ENCODE measurements at places on chromosomes 3 and 15.

DNA sequence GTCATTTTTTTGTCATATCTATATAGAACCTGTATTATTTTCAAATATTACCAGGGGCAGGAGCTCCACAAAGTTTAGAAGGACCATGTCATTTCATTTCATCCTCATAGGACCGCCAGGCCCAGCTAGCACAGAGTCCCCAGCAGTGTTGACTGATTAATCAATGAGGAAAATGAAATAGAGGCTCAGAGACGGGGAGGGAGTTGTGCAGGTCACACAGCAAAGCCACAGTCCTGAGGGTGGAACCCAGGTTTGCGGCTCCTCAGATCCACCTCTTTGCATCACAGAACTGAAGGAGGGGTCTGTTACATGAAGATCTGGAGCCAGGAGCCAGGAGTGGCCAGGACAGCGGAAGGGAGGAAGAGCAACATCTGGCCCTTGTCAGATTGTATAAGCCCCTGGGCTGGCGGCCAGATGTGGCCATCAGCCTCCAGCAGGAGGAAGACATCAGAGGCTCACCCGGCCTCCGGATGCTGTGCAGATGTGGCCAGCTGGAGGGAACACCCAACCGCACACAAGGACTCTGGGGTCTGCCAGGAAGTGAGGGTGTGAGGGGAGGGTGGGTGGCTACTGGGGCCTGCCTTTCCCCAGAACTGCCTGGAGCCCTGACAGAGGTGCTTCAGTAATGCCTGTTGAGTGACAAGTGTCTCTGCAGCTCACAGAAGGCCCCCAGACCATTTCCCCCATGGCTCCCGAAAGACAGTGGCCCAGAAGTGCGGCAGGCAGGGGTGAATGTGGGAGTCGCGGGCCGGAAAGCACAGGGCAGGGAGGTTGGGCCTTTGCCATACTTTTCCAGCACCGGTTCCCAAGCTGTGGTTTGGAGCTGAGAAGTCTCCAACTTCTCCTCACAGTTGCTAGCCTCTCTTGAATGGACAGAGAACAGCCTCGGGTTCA is 21.3 kb downstream of the EFCC1 start:
- DNase-seq, result no peak

DNA sequence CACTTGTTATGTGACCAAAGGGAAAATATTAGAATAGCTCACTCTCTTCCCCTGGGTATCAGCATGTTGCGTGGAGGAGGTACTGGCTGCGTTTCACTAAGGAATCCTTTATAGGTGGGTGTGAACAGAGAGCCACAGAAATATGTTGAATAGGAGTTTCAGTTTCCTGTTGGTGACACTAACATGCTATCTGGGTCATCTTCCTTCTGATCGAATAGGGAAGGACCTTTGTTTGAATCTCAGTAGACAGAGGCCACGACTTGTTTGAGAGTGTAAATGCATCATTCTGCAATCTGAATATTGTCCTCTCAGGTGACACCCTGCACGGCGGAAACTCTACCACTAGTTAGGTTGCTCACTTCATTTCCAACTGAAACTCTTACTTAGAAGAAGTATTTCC is 157.9 kb upstream of the SLC2A2 start:
- no peak for DNase-seq

DNA sequence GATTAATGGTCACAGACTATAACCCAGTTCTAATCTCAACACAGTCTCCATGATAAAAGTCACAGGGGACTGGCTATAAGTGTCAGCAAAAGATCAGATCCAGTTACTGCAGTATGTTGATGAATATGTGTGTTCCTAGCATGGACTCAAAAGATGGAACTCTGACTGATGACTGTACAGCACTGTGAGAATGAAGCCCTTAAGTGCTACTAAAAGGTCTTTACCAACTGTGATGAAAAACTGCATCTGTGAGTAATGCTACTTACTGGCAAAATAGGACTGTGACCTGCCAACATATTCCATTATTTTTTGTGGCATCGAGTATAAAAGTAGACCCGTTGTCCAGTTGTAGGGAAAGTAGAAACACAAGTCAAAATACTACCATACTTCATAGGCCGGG is 284.2 kb downstream of the ROBO2 start:
- DNase-seq, result no peak

DNA sequence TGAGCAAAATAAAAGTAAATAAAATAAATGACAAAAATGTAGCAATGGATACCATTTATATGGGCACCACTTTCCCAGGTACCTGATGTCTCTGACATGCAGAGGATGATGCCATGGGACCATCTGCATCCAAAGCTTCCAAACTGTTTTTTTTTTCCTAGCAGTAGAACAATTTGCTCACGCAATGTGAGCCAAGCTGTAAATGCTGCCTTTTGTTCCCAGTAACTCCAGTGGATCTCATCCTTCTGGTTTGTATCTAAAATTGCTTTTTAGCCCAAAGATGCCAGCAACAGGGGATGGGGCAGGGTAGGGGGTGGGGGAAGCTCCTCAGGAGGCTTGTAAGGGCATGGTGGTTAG is 32.7 kb downstream of the SLC12A8 start:
- DNase-seq, result no peak

- DNase-seq, result no peak
Measured at GRCh38 chr15:91311986-91312385, 211.9 kb downstream of the SV2B start.

- peak; percentile 75 for DNase-seq
Measured at GRCh38 chr15:31200735-31201151, 99.2 kb upstream of the TRPM1 start.

DNA sequence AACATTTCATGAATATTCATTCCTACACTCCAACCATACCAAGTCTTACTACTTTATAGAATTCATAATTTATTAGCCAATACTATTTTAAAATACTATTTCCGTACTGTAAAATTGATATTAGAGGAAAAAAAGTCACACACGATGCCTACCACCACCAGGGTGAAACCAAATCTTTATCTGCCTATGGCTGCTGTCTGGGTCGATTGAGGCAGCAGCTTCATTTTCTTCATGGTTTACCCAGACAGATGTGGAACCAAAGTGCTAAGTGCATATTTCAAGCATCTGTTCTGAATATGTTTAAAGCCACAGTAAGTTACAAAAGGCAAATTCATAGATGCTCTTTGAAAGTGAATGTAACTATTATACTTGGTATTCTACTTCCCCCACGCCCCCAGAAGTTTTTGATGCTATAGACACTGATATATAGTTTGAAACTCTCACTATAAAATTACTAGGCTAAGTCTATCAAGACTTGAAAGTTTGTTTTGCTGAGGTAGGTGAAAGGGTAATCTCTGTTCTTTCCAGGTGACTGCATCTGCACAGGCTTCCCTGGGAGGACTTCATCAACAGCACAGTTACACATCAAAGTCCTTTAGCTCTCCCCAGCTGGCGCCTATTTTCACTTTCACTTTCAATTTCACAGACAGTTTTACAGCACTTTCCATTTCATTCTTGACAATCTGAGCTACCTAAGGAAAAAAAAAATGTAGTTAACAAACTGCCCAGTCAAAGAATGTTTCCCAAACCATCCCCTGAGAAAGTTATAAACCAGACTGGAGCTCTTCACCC is 113.9 kb downstream of the POLQ start:
- peak; percentile 78 for DNase-seq
